ENCODE measurements at places on chromosomes 6 and 20.

DNA sequence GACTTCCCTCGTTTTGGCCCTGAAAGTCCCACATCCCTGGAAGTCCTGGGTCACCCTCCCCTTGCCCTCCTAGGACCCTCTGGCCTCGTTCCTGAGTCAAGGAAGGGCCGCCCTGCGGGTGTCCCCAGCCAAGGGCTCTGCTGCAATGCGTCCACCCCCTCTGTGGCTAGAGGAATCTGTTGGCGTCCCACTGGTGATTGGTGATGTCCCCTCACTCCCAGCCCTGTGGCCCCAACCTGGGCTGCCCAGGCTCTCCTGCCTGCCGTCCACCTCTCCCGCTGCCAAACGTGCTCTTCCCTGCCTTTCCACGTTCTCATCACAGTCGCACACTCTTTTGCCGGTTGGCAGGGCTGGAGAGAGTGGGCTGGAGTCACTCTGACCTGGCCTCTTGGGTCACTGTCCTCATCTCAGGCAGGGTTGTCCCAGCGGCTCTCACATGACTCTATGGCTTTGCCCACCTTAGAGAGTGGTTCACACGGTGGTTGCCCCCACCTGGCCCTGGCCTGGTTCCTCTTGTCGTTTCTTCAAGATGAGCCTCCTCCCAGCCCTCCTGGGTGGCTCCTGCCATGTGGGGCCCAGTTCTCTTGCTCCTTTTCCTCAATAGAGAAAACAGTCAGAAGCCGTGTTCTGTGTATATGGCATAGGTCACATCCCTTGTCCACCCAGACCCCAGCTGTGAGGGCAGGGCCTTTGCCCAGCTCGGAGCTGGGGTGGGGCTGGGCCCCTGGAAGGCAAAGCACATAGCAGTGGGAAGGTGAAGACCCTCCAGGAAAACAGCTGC is 100.9 kb downstream of the TMEM242 start:
- DNase-seq, result no peak

DNA sequence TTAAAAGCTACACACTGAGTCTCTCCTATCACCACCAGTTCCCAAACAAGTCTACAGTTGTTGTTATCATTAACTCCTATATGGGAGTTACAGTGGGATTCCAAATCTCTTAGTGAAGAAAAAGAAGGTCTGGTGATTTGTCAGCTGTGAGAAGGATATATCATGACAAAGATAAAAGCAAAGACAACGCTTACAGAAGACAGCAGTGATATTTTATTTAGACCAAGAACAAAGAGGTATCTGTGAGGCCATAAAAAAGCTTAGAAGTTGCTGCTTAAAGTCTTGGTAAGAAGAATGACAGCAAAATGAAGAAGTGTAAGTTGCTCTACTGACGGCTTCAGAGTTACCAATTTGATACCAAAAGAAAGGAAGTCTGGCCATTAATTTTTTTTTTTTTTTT is 47.2 kb downstream of the CHD6 start:
- DNase-seq, result no peak

- no peak for DNase-seq
These were observed 51.9 kb downstream of the FAM120B start for GRCh38 chr6:170358496-170358895.

DNA sequence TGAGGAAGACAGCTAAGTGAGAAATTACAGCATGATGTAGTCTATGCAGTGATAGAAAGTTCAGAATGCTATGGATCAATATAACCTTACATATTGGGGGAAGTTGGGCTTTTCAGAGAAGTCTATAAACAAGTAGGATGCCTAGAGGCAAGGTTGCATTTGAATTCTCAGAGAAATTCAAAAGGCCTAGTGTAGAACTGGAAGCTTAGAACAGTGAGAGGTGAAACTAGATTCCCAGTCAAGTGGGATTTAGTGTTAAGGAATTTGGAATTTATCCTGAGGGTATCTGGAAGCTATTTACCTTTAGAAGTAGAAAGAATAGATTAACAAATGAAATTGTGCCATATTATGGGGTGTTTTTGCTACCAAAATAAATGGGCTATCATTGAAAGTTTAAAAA is 4.3 kb downstream of the CENPW start:
- no peak for DNase-seq

GRCh38 chr20:10807013-10807412 is 133.2 kb upstream of the JAG1 start:
- no peak for DNase-seq
